NCI-H2171 treated with DMSO at 0.1 percent for 48 hours (cell line): ENCODE measurements at places on chromosomes 6 and 20.

DNA sequence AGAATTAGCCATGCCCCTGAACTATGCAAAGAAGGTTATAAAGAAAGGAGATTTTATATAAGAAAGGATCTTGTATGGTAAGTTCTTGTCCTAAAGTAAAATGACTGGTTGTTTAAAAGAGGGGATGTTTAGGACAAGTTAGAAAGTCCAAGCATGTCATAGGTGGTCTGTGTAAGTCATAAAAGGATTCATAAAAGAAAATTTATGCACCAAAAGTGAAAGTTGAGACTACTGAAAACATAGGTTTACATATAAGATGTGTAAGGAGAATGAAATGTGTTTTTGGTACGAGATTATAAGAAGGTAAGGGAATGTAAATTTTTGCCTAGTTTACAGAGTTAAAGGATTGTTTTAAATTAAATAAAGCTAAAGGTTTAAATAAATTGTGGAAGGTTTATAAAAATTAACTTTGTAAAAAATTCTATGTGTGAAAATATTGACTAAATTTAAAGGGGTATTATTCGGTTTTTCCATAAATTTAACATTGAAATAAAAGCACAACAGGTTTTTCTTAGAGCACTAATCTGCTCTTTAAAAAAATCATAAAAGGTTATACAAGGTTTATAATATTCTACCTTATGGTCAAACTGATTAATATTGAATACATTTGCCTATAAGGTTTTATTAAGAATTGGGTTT, 93.6 kb upstream of the UST start:
- DNase-seq, result peak; percentile 6

GRCh38 chr20:49276961-49277785, 684 bp downstream of the ZNFX1 start:
- DNase-seq, result peak; percentile 74

DNA sequence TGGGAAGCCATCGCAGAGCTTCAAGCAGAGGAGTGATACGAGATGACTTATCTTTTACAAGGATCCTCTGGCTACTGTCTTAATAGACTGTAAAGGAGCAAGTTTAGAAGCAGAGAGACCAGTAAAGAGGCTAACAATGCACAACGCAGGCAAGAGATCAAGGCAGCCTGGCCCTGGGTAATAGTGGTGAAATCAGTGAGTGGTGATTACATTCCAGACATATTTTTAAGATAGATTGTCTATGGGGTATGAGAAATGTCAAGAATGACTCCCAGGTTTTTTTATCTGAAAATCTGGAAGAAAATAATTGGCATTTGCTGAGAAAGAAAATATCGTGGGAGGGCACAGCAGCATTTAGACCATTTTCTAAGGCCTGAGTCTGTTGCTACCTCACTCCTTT, 213.6 kb upstream of the HTR1E start:
- DNase-seq, result no peak

DNA sequence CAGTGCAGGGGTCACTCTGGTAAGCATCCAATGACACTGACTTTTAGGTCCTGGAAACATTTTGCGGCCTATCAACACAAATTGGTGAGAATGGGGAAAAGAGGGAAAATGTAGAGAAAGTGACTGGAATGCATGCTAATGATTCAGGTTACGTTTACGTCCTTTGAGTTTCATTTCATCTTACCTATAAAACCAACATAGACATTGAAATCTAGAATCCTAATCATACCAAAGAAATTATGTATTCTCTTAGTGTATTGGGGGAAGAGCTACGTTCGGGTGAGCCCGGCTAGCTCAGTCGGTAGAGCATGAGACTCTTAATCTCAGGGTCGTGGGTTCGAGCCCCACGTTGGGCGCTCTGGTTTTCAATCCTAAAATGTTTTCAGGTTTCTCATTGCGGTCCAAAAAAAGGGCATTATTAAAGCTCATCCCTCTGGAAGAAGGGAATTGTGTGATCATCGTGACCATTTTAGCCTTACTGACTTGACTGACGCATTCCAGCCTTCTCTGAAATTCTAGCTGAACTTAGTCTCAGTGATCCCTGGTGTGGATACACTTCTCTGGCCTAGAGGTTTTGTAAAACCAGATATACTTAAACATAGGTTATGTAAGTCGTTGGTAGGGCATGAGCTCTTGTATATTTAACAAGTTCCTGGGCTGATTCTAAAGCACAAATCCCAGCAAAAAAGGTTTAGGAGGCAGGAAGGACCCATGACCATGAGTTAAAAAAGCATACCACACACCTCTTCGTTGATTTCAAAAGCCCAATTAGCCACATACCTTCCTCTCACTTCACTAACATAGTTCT, 18.3 kb downstream of the HMGN4 start:
- DNase-seq, result peak; percentile 86

DNA sequence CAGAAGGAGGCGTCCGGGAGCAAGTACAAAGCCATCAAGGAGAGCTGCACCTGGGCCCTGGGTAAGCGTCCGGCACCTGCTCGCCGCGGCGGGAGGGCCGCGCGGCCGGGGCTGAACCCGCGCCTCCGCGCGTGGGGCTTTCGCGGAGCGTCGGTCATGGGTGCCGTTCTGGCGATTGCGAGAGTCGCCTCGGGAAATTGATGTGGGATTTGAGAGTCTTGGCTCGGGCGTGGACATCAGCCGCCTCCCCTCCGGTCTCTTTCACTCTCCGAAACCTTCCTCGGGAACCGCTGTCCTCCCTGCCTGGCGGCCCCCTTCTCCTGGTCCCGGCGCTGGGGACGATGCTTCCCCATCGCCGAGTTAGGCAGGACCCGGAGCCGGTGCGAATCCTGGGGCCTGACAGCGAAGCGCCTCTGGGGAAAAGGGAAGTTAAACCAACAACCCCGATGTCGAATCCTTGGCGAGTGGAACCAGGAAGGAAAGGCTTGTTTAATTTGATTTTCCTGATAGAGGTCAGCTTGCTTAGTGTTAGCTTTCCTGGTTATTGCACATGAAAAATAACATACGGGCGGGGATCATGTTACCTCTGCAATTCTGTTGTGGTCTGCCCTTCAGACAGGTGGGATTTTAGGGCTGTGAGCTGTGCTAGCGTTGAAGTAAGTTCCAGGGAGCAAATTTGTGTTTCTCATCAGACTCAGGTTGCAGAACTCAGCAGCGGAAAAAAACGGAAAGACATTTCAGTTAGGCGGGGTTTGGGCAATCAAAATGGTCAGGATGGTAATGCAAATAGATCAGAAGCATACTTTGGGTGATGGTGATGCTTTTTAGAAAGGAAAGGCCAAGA, 594 bp downstream of the ARFGEF3 start:
- DNase-seq, result peak; percentile 93
